Suprapubic skin (tissue), 4 donors: ENCODE measurements at places on chromosomes 12 and 14. TPM values are rescaled to one million over a fixed set of nuclear protein-coding genes. Genes with fewer than 3 reads are reported as not detected.

GRCh38 chr12:120662879-120663278 is 22.5 kb downstream of the CABP1 start:
- H3K27ac ChIP-seq = no peak overlapping the region
- H3K36me3 ChIP-seq = no peaks in the 10 kb centered on the region
- no peak for DNase-seq
- H3K4me1 ChIP-seq = no peaks in the 10 kb centered on the region
- H3K4me3 ChIP-seq = no peak overlapping the region
- H3K27me3 ChIP-seq = no peaks in the 10 kb centered on the region

DNA sequence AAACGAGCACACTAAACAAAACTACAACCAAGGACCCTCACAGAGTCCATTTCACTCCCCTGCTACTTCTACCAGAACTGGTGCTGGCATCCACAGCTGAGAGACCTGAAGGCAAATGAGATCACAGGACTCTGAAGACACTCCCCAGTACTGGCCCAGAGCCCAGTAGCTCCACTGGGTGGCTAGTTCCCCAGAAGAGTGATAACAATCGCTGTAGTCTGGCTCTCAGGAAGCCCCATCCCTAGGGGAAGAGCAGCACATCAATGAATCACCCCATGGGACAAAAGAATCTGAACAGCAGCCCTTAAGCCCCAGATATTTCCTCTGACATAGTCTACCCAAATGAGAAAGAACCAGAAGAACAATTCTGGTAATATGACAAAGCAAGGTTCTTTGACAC is 190.7 kb upstream of the BMP4 start:
- no peaks in the 10 kb centered on the region for H3K36me3 ChIP-seq
- no peak overlapping the region for H3K4me3 ChIP-seq
- H3K27me3 ChIP-seq = no peaks in the 10 kb centered on the region
- no peaks in the 10 kb centered on the region for H3K4me1 ChIP-seq
- DNase-seq = no peak

- no peak for DNase-seq
- H3K36me3 ChIP-seq = no peaks in the 10 kb centered on the region
- H3K27me3 ChIP-seq = no peaks in the 10 kb centered on the region
Observed at GRCh38 chr14:83594874-83595273, 1935.1 kb upstream of the FLRT2 start.

- H3K4me3 ChIP-seq = no peak overlapping the region
- no peak overlapping the region for H3K27ac ChIP-seq
- DNase-seq = no peak
Observed at GRCh38 chr12:113145720-113146551, 3.6 kb upstream of the CFAP73 start.

The HAL gene
- 216 TPM for total RNA-seq
